Renal cortex interstitium (tissue), 15 donors: ENCODE measurements at places on chromosomes 7 and 10. TPM values are rescaled to one million over a fixed set of nuclear protein-coding genes. Genes with fewer than 3 reads are reported as not detected.

- DNase-seq: no peak
Measured at GRCh38 chr10:113362645-113363091, 190.2 kb upstream of the HABP2 start.

DNA sequence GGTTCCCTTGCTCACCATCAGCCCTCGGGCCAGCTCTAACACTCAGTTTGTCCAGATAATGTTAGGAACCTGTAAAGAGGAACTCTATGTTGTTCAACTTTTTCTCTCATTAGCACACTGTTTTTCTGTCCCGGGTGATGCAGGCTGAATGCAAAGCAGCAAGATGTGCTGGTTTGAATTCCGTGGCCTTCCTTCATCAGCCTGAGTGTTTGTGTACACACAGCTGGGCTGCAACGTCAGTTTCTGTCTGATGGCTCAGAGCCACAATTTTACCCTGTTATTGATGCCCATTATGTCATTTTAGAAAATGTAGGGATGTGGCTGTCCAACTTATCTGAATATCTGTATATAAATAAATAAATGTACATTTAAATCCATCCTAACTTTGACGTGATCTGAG lies 152.0 kb downstream of the PLPP4 start:
- no peak for DNase-seq

- DNase-seq: no peak
Measured at GRCh38 chr10:81215498-81215897, 659.5 kb upstream of the NRG3 start.

DNA sequence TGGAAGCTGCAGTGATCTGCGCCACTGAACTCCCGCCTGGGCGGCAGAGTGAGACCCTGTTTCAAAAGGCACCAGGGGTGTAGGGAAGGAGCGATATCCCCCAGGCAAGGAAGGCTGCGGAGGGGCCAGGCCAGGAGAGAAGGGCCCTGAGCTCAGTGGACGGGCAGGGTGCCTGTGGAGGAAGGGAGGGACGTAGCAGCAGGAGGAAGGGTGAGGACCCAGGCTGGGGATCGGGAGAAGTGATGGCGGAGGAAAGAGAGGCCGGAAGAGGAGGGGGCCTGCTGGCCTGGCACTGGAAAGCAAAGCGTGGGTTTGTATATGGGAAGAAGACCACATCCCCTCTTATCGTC lies 45.6 kb downstream of the ALOX5 start:
- no peak for DNase-seq

The PIK3AP1 gene
- 4.7 TPM for polyA plus RNA-seq

The AGAP9 gene
- 35.0 TPM for polyA plus RNA-seq

The WDFY4 gene
- polyA plus RNA-seq: 2.8 TPM

The FAM237B gene
- polyA plus RNA-seq: 0.68 TPM

The TECTB gene
- polyA plus RNA-seq: not detected
